ENCODE measurements at places on chromosomes 3 and 15.
A peak's percentile ranks its signal among the peaks of the same experiment; 100 is the strongest.

DNA sequence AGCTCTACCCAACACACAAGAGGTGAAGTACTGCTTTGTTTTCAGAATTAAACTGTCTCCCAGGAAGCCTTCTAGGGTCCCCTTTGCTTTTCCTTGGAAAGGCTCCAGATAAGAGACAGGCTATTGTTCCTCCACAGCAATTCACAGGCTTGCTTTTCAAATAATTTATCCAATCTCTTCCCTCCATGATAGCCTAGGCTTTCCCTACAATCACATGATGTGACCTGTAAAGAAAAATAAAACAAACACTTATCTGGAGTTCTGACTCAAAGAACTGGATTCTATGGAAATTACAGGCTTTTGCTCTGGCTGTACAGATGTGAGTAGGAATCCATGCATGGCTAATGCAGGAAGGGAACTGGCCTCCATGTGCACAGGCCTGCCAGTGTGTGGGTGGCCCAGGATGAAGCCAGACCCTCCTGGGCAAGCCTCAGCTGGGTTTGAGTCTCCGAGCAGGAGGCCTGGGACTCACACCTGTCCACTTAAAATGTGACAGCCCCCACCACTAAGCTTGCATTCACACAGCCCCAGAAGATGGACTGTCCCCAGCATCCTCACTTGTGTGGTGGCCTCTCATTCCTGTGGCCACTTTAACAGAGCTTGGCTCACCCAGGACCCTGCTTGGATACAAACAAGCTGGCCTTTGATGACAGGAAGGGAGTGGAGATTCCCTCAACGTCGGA lies 75.8 kb upstream of the LEKR1 start:
- peak; percentile 25 for DNase-seq

GRCh38 chr3:105812194-105812586 lies 56.6 kb downstream of the CBLB start:
- no peak for DNase-seq

GRCh38 chr3:127959041-127959440 lies 44.0 kb downstream of the KBTBD12 start:
- DNase-seq = no peak

DNA sequence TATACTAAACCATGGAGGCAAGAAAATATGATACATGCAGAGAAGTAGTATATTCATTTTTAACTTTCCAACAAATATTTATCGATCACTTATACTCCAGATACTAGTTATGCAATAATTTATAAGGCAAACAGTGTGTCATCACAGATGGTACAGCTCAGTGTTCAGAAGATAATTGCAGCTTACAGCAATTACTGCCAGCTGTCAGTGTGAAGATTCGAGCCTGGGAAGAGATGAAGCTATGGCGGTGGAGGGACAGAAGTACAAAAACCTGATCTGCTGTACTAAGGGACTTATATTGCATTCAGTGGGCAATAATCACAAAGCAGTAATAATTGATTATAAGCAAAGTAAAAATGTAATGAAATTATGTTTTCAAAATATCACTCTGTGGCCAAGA lies 170.6 kb upstream of the EPHA3 start:
- no peak for DNase-seq

DNA sequence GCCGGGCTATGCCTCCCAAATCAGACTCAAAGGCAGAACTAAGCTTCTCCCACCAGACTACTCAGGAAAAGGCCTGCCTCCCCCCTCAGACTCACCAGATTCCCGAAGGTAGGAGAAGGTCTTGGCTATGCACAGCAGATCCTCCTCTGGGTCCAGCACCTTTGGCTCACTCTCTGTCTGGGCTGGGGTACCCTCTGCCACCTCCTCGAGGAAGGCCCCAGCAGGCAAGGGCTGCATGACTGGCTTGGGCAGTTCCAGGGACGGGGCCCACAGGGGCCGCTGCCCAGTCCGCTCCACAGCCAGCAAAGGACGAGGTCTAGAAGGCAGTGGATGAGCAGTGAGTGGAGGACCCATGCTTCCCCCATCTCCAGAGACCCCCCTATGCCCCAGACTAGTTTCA lies 3.3 kb downstream of the CISH start:
- no peak for DNase-seq

DNA sequence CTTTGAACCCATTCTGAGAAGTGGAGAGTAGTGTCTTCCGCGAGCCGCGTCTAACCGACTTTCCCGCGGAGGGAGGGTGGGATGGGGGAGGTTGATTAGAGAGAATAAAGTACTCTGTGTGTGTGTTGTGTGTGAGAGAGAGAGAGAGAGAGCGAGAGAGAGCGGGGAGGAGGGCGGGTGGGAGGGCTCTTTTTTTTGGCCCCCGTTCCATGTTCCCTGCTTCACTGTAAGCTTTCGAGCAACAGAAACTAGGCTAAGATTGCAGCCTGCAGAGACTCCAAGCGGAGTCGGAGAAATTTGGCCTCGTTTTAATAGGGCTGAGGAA lies 1.6 kb upstream of the MEIS2 start:
- DNase-seq = no peak

GRCh38 chr15:31049682-31050615 lies 51.6 kb downstream of the TRPM1 start:
- DNase-seq = no peak

DNA sequence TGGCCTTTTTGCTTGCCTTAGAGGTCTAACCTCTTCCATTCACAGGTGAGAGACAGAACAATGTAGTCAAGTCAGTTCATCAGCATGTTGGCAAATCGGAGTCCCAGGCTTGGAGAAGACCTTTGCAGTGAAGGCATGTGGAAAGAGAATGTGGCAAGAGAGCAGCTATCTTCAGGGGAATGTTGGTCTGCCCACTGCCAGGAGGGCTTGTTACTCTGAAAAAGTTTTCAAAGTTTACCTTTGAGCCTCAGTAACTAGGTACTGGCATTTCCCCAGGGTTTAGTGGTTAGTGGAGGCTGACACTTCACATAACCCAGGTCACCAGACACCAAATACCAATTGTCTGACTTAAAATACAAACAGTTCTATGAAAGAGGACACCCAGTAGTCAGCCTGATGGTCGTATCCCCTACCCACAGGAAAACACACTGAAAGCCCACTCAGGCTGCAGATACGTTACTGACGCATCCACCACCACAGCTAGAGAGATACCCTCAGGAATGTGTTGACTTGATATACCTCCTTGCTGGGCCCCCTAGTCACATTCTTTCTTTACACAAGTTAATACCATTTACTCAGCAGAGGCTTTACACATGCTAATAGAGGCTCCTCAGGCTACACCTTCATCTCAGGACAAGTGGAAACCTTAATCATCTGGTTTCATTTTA lies 9.7 kb upstream of the ARID3B start:
- DNase-seq = peak; percentile 98

DNA sequence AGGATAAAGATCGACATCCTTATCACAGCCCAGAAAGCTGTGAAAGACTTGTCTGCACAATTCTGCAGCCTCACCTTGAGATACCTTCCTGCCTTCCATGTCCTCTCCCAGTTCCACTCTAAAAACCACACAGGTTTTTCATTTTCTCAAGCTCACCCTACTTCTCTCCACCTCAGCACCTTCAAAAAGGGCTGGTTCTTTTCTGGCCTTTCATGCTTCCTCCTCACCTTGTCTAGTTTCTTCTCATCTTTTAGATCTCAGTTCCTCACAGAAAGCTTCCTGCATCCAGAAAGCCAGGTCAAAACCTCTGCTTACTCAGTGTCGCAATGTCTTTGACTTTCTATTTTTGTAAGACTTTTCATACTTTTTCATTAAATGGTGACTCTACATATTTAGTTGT lies 140.2 kb upstream of the STT3B start:
- no peak for DNase-seq

DNA sequence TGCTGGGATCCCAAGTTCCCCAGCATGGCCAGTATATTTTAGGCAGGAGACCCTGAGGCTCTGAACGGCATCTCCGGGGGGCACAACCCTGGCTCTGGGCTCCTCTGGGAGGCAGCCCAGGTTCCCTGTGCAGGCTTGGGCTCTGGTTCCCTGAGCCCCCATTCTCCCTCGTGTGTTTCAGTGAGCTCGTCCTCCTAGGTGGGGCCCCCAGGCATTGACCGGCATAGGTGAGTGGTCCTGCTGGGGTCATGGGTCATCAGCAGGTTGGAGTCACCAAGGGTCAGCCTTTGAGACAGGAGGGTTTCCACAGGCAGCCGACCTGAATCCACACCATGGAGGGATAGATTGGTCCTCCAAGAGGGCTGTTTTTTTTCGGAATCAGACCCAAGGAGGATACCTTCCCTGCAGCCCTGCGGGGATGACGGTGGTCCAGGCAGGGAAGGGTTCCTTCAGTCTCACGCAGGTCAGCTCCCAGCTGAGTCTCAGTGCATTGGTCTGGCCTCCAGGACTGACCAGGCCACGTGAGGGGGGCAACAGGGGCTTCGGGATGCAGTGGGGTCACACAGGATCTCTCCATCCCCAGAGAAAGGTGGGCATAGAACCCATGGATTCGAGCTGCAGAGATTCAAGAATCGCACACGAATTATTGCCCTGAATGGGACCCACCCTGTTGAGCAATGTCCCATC lies 226.0 kb downstream of the SNRPN start:
- DNase-seq = no peak

GRCh38 chr3:62154457-62155148 lies 218.7 kb downstream of the FEZF2 start:
- no peak for DNase-seq

DNA sequence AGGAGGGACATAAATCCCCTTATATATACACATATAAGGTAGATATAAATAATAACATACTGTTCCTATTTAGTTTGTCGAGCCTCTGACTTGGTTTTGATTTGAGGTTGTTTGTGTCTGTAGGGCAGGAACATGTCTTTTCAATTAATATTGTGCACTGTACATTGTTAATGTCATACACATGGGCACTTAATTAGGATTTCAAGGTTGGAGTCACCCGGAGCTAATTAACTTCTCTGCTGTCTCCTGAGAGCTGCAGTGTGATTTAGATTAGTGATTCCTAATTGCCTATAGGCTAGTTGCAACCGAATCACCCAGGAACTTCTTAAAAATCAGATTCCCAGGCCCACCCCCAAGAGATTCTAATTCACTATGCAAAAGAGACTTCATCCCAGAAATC lies 50.4 kb upstream of the FILIP1L start:
- no peak for DNase-seq

GRCh38 chr3:98501270-98501669 lies 3.8 kb downstream of the OR5K2 start:
- DNase-seq = no peak

DNA sequence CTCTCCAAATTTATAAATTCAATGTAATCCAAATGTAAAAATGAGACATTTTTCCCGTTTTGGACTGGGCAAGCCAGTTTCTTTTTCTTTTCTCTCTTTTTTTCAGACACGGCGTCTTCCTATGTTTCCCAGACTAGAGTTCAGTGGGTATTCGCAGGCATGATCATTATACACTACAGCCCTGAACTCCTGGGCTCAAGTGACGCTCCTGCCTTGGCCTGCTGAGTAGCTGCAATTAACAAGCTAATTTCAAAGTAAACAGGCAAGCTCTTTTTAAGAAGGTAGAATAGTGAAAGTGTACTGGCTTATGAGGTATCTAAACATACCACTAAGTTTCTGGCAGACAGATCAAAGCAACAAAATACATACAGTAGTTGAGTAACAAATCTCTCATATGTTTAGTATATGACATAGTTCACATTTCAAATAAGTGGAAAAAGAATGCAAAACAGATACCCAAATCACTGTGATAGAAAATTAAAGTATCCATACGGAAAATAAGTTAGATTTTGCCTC lies 13.5 kb downstream of the HIGD1A start:
- no peak for DNase-seq

- DNase-seq = no peak
Measured at GRCh38 chr3:119989981-119990655, 104.1 kb downstream of the GSK3B start.

DNA sequence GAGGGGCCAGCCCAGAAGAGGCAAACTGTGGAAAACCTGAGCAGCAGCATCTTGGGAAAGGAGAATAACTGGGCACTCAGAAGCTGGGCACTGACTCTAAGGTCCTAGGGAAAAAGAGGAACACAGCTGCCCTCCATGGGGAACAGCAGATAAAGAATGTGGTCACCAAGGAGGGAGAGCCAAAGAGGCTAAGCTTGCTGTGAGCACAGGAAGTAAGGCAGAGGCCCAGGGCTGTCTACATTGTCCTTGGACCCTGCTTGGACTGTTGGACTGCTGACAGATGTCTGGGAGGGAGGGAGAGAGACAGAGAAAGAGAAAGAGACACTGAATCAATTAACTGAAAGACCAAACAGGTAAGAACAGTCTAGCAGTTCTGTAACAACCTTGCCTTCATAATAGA lies 4.5 kb upstream of the MNS1 start:
- DNase-seq = no peak

- no peak for DNase-seq
Measured at GRCh38 chr15:96627031-96627568, 296.6 kb downstream of the NR2F2 start.

DNA sequence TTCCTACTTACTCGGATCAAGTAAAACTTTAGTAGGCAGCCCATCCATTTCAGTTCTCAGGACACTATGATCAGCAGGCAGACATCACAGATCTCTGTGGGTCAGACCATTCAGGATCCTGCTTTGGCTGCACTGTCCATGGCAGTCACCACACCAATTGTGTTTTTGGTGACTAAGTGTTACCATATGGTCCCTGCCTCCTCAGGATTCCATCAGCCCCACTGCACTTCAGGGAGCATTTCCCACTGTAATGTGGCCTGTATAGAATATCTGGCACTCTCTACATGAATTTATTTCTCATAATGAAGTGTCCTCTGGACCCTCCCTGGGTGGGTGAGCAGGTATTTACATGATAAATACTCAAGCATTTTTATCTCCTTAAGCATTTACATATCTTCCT lies 41.3 kb downstream of the ZNF445 start:
- DNase-seq = no peak

DNA sequence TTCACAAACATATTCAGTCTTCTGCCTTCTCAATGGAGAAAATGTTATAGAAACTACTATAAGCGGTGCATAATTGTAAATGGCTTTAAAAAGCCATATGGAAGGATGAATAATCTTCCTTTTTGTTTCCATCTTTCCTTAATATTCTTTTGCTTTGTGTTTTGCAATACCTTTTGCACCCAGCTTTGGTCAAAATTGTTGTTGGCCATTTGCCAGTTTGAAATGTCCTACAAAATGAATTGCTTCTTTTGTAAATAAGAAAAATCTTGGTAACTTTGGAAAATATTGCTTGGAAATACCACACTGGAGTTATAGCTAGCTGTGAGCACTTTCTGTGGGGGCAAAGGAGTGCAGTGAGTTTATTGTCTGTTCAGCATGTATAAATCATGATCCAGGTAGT lies 93.5 kb upstream of the NR2F2 start:
- DNase-seq = no peak

DNA sequence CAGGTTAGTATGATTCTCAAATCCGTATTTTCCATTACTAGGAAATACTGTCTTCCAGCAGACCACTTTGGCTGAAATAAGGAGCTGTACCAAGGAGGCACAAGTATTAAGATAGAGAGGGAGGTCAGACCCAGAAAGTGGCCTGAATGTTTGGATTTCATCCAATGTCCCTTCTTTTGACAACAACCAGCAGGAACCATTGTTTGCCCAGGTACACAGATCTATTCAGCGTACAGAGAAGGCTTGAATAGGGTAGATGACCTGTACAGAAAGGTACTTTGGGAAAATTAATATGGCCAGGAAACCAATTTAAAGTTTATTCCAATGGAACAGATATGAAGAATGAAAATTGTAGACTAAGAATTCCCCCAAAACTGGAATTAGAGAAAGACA lies 12.6 kb downstream of the MTHFS start:
- DNase-seq = no peak

GRCh38 chr3:16399473-16399872 lies 114.0 kb downstream of the RFTN1 start:
- DNase-seq = peak; percentile 77

GRCh38 chr3:59518283-59519055 lies 468.6 kb upstream of the CFAP20DC start:
- no peak for DNase-seq
